ENCODE measurements at places on chromosomes 1 and 21.

- DNase-seq = no peak
These were observed 39.2 kb downstream of the MAB21L3 start for GRCh38 chr1:116150368-116150767.

DNA sequence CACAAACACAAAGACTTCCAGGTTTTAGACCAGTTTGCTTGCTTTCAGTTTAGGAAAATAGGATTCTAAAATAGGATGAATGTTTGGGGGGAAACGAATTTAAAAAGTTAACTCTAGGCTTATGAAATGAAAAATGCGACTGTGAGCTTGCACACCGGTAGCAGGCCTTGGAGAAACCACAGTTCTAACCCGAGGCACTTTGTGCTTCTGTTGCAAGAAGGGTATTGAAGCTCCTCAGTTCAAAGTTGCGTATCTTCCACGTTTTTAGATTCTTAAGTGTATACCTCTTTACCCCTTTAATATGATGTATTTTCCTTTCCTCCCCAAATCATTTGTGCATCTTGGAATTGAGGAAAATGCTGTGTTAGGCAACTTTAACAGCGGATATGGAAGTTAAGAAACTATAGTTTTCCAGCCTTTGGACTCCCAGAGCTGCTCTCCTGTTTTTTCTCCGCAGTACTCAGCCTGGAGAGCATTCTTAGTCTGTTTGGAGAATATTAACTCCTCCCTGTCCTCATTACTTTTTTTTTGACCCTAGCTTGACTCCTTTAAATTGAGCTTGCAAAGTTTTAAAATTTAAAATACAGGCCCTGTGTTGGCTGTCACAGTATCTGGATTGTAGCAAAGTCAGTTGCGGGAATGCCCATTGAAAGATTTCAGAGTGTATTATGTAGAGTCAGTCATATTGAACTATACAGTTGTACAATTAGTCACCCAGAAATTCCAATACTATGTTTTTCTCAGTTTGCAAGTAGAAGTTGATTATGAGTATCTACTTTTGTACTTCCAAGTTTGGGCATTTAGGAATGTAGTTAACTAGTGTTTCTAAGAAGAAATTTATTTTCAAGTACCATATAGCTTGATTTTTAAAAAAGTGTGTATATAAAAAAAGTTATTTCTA, 2.6 kb downstream of the MRPS6 start:
- no peak for DNase-seq

- DNase-seq = no peak
These were observed 276.0 kb upstream of the PLD5 start for GRCh38 chr1:242800521-242800920.

DNA sequence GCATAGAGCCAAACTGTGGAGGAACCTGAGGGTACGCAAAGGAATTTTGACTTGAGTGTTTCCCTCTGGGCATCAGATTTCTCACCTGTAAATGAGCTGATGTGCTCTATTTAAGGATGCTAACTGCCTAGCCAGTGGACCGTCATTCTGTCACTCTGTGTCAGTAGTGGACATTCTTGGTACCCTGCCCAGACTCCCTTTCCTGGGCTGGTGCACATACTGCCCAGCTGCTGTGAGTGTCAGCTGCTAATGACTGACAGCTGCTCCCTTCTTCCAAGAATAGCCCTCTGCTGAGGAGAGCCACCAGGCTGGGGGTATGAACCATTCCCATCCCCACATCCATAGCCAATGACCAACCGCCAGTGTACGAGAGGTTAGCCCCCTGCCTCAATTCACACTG, 193.1 kb upstream of the DAB1 start:
- no peak for DNase-seq

GRCh38 chr1:77639056-77639455, 43.4 kb downstream of the ZZZ3 start:
- no peak for DNase-seq

DNA sequence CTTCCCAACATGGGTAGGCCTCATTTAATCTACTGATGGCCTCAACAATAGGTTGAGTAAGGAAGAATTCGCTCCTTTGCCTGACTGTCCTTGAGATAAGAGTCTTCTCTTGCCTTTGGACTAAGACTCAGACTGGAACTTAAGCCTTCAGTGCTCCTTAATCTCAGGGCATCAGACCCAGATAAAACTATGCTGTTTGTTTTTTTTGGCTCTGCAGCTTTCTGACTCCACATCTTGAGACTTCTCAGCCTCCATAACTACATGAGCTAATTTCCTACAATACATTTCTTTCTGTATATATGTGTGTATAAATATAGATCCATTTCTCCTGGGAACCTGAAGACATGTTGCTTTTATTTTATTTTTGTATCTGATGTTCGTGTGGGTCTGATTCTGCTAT, 1470.7 kb upstream of the PRMT6 start:
- no peak for DNase-seq

- DNase-seq = no peak
These were observed 86.9 kb upstream of the NEGR1 start for GRCh38 chr1:72369069-72369757.

- DNase-seq = no peak
These were observed 96.9 kb downstream of the ERG start for GRCh38 chr21:38401191-38401926.

GRCh38 chr21:23949493-23949892, 1657.8 kb downstream of the MRPL39 start:
- DNase-seq = no peak

GRCh38 chr1:14565090-14565489, 33.4 kb upstream of the KAZN start:
- DNase-seq = no peak

GRCh38 chr1:228073857-228074545, 8.5 kb upstream of the ARF1 start:
- no peak for DNase-seq

DNA sequence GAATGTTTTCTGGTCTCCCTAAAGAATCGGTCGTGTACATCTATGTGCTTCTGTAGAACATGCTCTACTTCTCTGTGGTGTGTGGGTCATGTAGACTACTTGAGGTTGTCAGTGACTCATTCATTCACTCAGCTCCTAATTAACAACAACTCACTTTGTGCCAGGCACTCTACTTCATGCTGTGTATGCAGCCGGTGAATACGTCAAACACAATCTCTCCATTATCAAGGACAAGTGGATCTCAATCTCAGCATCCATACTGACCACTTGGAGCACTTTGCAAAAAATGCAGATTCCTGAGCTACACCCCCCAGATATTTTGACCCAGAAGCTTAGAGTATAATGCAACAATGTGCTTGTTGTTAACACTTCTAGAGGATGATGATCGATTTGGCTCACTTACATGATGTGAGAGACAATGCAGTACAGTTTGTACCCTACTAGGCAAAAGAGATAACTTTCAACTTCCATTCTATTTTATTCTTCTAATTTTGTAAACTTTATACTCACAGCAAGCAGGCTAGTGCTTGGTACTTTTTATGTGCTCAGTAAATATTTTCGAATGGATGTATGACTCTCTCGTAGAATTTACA, 508.6 kb upstream of the ADAMTS5 start:
- DNase-seq = no peak

DNA sequence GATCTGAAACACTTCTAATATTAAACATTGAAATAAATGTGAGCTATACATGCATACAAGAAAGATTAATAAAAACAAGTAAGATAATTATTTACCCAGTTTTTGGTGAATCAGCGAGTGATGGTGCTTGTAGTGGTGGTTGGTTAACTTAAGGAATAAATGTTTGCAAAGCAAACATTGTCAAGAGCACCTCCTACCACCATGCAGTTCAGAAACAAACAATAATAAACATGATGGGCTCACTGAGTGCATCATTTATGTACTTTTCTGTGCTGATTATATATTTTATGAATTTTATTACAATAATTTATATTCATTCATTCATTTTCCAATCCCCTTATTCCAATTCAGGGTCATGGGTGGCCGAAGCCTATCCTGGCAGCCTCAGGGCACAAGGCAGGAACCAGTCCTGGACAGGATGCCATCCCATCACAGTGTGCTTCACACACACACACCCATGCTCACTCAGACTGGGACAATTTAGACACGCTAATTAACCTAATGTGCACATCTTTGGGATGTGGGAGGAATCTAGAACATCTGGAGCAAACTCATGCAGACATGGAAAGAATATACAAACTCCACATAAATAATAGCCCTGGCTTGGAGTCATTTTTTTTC, 57.8 kb downstream of the ZMYM4 start:
- no peak for DNase-seq

DNA sequence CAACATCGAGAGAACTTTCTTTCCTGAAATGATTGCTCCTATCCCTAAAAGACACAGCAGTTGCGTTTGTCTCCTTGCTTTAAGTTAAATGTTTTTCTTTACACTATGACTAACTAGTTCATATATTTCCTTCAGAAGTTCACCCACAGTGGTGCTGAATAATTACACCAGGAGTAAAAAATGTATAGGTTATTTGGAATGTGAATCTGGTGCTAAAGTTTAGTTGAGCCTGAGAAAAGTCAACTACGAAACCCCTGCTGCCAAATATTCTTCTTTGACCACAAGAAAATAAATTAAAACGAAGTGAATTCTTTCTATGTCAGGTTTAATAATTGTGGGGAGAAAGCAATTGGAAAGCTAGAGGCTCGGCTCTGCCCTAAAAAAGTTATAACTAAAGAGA, 52.8 kb downstream of the C4BPA start:
- no peak for DNase-seq

DNA sequence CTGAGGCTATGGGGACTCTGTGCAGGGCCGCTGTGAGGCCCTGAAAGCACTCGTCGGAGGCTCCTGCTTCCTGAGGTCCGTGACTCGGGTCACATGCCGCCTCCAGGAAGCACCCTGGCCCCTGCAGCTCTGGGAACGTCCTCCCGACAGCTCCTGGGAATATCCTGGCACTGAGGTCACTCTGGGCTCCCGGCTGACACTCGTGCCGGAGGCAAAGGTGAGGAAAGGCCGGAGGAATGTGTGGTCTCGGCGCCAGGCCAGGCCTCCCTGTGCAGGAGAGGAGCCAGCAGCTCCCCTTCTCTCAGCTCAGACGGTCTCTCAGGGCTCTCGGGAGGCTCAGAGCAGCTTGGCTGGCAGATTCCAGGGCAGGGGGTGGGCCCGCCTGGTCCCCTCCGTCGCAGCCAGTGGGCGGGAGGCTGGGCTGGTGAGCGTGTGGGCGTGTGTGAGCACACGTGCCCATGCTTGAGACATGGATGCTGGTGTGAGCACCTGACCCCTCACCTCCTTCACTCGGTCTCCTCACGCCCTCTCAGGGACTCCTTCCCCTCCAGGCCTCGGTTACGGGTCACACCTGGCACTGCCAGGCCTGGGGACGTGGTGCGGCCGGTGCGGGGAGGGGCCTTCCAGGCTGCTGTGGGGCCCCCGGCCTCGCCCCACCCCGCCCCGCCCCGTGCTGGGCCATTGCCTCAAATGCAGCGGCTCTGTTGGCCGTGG, 5.5 kb upstream of the RNF223 start:
- no peak for DNase-seq

- no peak for DNase-seq
These were observed 321.3 kb upstream of the USP24 start for GRCh38 chr1:55536545-55536865.

DNA sequence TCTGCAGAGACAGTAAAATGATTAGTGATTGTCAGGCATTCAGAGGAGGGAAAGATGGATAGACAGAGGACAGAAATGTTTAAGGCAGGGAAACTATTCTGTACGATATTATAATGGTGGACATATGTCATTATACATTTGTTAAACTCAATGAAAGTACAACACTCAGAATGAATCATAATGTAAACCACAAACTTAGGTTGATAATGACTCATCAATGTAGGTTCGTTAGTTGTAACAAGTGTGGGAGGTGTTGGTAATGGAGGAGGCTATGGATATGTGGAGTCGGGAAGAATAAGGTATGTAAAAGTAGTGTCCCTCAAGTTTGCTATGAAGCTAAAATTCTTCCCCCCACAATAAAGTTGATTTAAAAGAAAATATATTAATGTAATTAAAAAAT, 455.0 kb downstream of the BRINP3 start:
- DNase-seq = no peak

Measured in stimulated activated CD4-positive, alpha-beta T cell treated with anti-CD3 and anti-CD28 coated beads, Interleukin-15, amount 100 ng/mL, for 48 hours (primary cell).